Fibroblast of lung (primary cell): ENCODE measurements at places on chromosomes 7 and 10. TPM values are rescaled to one million over a fixed set of nuclear protein-coding genes. Genes with fewer than 3 reads are reported as not detected.

The PRKG1 gene
- 60.1 and 71.8 TPM in 2 replicates for total RNA-seq

DNA sequence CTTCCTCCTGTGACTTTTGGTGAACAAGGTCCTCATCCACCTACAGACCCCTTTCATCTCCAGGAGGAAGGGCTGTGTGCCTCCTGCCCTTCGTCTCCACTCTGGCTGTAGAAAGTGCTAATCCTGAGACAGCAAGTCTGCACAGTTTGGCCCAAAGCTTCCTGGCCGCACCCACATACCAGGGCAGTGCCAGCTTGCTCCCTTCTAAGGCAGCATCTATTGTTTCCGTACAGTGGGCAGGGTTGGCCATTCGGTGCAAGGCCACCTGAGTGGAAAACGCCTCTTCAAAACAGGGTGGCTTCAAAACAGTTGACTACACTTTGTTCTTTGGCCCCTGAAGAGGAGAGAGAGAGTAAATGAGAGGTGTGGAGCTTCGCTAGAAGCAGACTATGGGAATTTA, 134.1 kb upstream of the KLF14 start:
- DNase-seq: no peak

DNA sequence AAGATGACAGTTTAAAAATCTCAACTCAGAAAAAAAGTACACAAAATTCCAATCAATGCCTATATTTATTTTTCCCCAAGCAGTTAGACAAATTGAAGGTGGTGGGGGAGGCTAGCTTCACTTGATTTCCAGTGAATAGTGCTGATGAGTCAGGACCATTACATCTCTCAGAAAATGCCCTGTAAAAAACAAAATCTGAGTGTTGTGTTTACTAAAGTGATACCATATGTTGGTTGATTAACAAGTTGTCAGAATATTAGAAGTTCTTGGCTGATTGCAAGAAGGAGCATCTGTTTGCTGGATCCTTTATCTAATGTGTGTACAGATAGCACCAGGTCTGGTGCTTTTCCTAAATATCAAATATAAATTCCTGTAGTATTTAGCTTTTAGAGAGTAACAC, 31.3 kb upstream of the KIAA1217 start:
- DNase-seq: no peak

DNA sequence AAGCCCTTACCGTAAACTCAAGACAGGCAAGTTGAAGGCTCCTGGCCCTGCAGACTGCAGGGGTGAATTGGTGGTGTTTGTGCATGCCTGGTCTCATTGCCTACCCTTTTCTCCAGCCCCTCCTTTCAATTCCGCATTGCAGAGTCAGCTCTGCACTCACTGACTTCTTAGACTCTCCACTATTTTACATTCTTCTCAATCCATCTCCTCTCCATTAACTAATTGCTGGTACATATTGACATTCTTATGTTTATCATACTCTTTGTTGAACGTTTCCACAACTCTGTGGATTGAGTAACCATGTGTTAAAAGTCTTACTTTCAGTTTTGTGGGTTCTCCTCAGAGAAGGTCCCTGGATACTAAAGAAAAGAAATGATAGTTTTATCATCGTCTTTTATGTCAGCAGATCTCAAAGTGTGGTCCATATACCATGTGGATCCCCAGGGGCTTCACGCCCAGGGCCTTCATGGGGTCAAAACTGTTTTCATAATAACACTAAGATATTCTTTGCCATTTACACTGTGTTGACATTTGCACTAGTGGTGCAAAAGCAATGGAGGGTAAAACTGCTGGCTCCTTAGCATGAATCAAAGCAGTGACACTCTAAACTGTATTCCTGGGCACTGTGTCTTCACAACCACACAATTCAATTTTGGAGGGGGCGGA, 135.4 kb upstream of the FZD1 start:
- peak; percentile 39 for DNase-seq

The GATAD1 gene
- 25.9 and 32.4 TPM in 2 replicates for total RNA-seq

DNA sequence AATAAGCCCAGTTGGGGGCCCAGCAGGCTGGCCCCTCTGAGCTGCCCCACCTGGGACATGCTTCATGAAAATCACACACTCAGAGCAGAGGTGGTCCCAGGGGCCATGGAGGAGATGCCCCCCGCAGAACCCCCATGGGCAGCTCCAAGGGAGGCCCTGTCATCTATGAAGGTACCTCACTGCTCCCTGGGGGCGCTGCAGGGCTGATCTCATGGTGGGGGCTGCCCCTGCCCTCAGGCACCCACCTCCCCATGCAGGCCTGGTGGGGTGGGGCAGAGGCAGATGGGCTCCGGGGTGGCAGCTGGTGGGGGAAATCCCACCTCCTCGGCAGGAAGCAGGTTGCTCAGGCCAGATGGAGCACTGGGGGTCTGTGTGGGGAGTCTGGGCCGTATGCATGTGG, 60.5 kb downstream of the YKT6 start:
- no peak for DNase-seq

- DNase-seq: peak; percentile 28
Observed at GRCh38 chr10:75632805-75633462, 201.5 kb downstream of the LRMDA start.

- no peak for DNase-seq
Observed at GRCh38 chr10:132910186-132910880, 32.0 kb downstream of the CFAP46 start.

The BTBD16 gene
- total RNA-seq: not detected in 2 replicates

GRCh38 chr7:145263886-145264285, 428.0 kb upstream of the TPK1 start:
- no peak for DNase-seq

DNA sequence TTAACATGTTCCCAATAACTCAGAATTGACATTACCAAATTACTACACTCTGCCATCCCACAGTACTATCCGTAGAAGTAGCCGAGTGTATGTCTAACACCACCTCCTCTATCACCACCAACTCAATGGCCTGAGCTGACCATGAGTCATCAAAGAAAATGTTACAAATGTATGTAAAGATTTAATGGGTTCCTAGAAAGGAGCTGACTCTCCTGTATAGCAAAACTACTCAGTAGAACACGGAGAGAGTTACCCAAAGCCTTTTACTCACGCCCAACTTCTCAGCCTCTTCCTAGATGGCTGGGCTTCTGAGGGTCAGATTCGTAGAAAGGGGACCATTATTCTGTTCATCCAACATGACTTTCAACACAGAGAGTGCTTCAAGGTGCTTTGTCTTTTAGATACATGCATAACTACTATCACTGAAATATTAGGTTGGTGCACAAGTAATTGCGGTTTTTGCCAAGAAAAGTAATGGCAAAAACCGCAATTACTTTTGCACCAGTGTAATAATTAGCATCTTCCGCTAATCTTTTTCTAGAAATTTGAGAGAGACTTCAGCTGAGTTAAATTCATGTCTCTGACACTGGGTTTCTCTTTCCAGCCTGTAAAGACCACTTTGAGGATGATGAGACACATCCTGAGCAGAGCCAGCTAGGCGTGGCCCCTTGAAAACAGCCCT, 24.0 kb upstream of the NANOS1 start:
- DNase-seq: peak; percentile 49

- no peak for DNase-seq
Observed at GRCh38 chr10:99995713-99996112, 14.0 kb downstream of the DNMBP start.

The AASS gene
- total RNA-seq: 31.6 and 49.2 TPM in 2 replicates

The SDK1 gene
- total RNA-seq: 3.6 and 8.6 TPM in 2 replicates

DNA sequence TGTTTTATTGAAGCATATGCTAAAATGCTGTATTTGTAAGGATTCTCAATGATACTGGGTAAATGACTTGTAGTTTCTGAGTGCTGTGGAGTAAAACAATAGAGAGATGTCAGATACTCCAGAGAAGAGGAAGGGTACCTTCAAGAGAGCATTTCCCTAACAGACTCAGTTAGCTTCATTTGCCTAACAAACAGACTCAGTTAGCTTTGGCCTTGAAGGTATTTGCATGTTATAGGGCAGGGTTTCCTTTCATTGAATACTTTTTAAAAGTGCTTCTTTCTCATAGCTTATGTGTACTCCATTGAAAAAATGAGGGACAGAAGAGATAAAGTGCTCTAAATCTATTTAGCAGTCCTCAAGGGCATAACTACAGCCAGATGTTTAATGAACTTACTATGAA, 101.8 kb downstream of the CHN2 start:
- no peak for DNase-seq

The GHRHR gene
- not detected in 2 replicates for total RNA-seq

The LIPF gene
- not detected in 2 replicates for total RNA-seq

The MRLN gene
- not detected in 2 replicates for total RNA-seq

The LZTS2 gene
- total RNA-seq: 120 and 129 TPM in 2 replicates

DNA sequence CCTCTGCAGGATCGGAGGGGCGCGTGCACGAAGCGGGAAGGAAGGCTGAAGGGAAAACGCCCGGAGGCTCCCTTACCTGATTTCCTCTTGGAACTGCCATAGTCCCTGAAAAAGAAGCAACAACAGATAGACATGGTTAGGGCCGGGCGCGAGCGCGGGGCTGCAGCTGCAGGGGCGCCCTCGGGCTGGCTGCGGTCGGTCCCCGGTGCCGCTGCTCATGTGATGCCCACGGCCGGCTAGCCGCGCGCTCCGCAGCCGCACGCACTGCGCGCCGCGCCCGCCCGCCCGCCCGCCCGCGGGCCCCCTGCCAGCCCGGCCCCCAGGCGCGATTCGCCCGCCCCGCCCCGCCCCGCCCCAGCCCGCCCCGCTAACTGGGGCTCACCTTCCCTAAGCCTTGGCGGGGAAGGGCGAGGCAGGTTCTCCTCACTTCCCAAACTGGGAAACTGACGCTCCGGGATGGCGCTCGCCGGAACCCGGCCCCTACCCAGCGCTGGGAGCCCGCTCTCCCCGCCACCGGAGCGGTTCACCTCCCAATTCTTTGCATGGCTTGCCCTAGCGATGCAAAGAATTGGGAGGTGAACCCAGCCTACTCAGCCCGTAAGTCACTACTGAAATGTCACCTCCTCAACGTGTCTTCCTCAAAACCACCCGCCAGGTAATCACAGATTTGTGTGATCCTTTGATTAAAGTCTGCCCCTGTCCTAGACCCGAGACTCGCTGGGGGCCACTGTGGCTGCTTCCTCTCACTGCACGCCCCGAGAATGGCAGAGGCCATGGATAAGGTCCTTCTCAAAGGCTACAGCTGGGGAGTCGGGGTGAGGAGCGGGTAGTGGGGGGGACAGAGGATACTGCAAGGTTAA, 162.2 kb downstream of the SH3PXD2A start:
- DNase-seq: peak; percentile 29

The GPR26 gene
- not detected in 2 replicates for total RNA-seq

- DNase-seq: peak; percentile 35
Observed at GRCh38 chr10:131786756-131787605, 113.8 kb upstream of the PPP2R2D start.

The ZNF92 gene
- 3.6 and 4.1 TPM in 2 replicates for total RNA-seq

DNA sequence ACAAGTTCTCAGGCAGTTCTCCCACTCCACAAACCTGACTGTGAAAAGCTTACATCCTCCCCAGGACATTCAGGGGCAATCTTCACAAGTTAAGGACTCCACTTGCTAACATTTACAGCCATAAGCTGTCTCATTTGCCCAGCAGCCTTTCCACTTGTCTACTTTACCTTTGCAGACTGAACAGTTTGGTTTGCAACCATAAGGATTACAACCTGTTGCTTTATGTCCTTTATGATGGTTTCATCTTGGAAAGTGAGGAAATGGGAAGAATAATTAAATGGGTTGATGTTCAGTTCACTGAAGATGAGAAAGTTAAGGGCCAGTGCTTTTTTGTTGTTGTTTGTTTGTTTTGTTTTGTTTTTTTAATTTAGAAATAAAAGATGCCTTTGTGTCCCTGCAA, 92.4 kb downstream of the FAM204A start:
- no peak for DNase-seq

The CCL24 gene
- not detected in 2 replicates for total RNA-seq

The LIPM gene
- total RNA-seq: not detected in 2 replicates

The IKZF1 gene
- under 0.01 TPM in 1 of 2 replicates, not detected in the other for total RNA-seq

The SRI gene
- total RNA-seq: 75.1 and 76.3 TPM in 2 replicates

The FAM180A gene
- total RNA-seq: 24.4 and 38.5 TPM in 2 replicates
